ENCODE measurements at places on chromosomes 16 and 17.

- no peak for DNase-seq
Measured at GRCh38 chr16:59236804-59237458, 502.8 kb upstream of the GOT2 start.

DNA sequence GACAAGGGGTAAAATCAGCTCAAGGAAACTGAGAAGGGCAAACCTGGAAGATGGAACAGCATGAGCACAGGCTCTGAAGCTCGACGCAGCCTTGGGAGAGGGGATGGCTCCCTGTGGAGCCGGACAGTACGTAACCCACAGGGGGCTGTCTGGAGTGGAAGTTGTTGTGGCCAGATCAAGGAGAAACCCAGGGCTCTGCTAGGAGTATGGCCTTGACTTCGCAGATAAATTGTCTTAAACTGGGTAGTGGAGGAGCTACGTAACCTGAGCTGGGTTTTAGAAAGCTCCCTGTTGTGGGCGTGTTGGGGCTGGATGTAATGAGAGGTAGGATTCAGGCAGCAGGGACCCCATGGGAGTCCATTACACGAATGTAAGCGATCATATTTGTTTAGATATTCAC is 25.5 kb upstream of the AXIN2 start:
- DNase-seq = no peak

GRCh38 chr16:67449739-67450138 is 18.8 kb downstream of the HSD11B2 start:
- DNase-seq = no peak

DNA sequence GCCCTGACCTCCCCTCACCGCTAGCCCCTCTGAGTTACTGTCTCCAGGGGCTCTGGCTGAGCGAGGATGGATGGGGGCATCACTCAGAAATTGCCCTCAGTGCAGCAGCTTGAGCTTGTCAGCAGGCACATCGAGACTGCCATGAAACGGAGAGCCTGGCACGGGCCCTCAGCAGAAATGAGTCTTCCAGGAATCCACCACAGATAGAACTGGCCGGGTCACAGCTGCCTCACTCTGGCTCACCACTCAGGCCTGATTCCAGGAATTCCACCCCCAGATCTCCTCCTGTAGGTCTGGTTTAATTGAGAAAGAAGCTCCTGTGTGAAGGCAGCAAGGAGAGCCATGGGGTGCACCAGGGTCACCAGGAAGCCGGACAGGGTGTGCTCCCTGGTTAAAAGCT is 85.5 kb downstream of the GSG1L start:
- peak; percentile 39 for DNase-seq

- no peak for DNase-seq
Measured at GRCh38 chr16:56354746-56355145, 70.6 kb downstream of the AMFR start.

DNA sequence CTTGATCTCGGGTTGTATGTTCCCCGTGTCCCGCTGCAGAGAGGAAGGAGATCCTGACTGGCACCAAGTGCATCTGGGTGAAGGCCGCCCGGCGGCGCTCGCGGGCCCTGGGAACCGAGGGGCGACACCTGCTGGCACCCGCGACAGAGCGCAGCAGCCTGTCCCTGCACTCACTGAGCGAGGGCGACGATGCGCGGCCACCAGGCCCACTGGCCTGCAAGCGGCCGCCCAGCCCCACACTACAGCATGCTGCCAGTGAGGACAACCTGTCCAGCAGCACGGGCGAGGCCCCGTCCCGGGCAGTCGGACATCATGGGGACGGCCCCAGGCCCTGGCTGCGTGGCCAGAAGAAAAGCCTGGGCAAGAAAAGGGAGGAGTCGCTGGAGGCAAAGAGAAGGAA is 7.5 kb downstream of the BTBD17 start:
- DNase-seq = peak; percentile 56

GRCh38 chr17:1111599-1112443 is 68.0 kb downstream of the ABR start:
- no peak for DNase-seq

GRCh38 chr17:81553616-81554181 is 1.5 kb upstream of the FAAP100 start:
- peak; percentile 90 for DNase-seq

- DNase-seq = no peak
Measured at GRCh38 chr17:58363457-58364185, 11.6 kb upstream of the SUPT4H1 start.

DNA sequence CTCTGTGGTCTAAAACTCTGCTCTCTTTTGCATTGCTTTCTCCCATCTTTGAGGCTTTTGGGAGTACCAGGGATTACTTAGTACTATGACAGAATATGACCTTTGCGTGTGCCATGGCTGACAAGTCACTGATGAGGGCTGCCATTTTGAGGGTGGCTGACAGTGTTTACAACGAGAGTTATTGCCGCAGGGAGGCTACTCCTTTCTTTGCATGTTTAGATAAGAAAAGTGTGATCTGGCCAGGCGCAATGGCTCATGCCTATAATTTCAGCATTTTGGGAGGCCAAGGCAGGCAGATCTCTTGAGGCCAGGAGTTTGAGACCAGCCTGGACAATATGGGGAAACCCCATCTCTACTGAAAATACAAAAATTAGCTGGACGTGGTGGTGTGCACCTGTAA is 77.5 kb downstream of the GSG1L start:
- no peak for DNase-seq

- DNase-seq = peak; percentile 26
Measured at GRCh38 chr17:13646411-13646810, 44.7 kb upstream of the HS3ST3A1 start.

DNA sequence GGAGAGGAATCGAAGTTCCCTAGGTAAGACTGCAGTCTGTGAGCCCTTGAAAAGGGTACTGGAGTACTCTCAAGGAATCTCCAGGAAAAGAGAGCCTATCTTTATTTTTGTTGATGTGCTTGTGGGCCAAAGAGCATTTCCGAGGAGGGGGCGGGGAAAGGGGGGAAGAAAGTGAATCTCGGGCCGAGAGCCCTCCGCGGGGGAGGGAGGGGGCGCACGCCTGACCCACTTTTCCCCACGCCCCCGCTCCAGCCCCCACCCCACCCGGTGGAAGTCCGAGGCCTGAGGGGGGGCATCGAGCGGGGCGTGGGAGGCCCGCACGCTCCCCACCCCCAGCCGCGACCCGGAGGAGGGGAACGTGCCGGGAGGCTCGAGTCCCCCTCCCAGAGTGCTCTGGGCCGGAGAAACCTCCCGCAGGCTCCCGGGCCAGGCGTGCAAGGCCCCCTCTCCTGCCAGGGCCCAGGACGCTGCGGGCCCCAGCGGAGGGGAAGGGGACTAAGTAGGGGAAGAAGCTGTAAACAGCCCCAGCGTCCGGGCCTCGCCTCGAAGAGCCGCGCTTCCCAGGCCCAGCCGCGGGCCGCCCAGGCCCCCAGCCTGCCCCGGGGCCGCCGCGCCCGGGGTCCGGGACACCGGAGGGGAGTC is 444 bp downstream of the HELZ start:
- DNase-seq = no peak

DNA sequence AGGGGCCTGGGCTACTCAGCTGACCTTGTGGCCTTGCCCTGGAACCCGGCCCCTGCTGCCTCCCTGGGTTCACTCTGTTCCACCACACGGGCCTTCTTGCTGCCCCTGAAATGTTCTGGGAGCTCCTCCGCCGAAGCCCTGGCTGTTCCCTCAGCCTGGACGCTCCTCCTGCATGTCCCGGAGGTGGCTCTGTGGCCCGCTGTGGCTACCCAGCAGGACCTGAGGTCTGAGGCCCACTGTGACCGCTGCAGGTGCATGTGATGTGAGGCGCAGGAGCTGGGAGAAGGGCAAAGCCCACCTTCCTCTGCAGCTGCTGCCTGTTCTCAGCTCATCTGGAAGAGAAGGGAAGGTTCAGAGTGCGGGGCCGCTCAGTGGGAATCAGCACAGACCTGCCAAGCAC is 38.9 kb upstream of the ACSF3 start:
- no peak for DNase-seq

GRCh38 chr17:29597361-29598172 is 4.6 kb downstream of the ANKRD13B start:
- no peak for DNase-seq

All from AG08396 (cell line).